ENCODE measurements at places on chromosomes 7 and 10.

- DNase-seq: no peak
These were observed 926.6 kb upstream of the MBL2 start for GRCh38 chr10:53699231-53699630.

DNA sequence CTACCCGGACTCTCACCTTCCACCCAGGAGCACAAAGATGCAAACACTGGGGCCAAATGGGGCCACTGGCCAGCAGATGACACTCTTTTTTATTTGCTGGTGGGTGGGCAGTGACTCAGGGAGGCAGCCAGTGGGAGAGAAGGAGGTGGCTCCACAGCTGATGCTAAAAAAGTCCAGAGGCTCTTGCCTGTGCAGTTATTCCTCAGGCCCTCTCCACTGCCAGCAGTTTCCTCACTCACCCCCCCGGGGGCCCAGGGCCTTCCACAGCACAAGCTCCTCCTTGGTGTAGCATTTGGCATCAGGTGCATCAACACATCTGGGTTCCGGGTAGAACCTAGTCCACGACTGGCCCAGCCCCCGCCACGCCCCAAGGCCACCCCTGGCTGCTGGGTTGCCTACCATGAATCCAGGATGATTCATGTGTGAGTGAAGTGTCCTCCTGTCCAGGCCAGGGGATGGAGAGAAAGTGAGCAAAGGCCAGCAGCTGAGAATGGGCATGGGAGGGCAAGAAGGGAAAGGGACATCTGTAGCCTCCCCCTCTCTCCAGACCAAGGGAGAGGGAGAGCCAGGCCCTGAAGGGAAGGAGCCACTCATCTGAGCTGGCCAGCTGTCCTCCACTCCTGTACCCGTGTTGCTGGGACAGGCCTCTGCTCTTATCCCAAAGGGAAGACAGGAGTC is 1.7 kb upstream of the KCNH2 start:
- DNase-seq: no peak

DNA sequence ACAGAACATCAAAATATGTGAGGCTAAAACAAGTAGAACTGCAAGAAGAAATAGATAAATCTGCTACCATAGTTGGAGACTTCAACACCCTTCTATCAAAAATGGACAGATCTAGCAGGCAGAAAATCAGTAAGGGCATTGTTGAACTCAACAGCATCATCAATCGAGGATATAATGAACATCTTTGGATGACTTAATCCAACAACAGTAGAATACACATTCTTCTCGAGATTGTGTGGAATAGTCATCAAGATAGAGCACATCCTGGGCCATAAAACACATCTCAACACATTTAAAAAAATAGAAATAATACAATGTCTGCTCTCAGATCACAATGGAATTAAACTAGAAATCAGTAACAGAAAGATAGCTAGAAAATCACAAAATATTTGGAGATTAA is 9.9 kb downstream of the IGFBP1 start:
- DNase-seq: no peak

GRCh38 chr7:150363872-150364271 is 4.8 kb upstream of the REPIN1 start:
- no peak for DNase-seq
